ENCODE measurements at places on chromosomes 1 and 21.

DNA sequence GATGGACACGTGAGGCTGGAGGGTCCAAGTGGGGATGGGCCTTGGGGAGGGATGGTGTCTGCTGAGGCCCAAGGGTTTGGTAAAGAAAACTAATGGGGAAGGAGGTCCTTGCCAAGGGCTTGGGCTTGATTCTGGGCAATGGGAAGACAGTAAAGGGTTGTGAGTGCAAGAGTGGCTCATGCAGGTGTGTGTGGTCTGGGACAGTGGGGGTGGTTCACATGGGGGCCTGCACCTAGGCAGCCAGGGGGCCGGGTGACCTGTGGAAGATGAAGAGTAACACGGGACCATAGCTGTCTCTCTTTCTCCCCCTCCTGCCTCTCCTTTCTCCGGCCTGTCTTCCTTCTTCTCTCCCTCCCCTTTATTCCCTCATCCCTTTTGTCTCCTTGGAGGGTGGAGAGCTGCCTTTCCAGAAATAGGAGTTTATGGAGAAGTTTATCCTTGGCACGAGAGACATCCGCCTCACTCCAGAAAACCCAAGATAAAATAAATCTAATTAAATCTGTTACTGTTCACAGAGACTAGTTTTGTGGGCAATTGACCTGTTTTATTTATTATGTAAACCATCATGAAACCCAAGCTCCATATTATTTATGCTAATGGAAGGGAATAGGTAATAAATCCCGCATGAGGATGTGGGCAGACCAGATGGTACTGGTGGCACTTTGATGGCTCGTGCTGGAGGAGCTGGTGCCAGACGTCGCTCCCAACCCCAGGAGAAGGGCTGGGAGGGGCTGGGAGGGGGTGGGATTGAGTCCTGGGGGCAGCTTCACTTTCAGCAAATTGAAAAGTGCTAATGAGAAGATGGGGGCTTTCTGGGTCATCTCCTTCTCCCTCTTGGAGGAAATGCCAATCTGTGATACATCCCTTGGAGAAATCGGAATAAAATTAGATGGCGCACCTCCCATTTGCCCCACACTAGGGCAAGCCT, 272.9 kb upstream of the CSF3R start:
- DNase-seq = no peak

DNA sequence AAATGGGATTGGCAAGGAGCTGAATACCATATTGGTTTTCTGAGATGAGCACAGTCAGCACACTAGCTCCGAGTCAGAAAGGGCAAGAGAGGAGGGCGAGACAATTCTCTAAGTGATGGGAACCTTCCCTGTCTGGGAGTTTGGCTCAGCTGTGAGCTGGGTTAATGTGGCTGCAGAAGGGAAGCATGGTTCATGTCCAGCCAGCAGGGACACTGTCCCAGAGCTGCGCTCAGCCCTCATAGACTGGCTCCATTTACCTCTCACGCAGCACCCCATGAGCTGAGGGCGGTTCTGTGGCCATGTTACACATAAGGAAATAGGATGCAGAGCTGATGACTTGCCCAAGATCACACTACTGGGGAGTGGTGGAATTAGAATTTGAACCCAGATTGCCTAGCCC, 15.7 kb upstream of the CPT2 start:
- no peak for DNase-seq

GRCh38 chr1:89425056-89425455, 61.2 kb downstream of the GBP6 start:
- no peak for DNase-seq

GRCh38 chr1:223720971-223721591, 8.7 kb downstream of the CAPN2 start:
- DNase-seq = peak; percentile 91

DNA sequence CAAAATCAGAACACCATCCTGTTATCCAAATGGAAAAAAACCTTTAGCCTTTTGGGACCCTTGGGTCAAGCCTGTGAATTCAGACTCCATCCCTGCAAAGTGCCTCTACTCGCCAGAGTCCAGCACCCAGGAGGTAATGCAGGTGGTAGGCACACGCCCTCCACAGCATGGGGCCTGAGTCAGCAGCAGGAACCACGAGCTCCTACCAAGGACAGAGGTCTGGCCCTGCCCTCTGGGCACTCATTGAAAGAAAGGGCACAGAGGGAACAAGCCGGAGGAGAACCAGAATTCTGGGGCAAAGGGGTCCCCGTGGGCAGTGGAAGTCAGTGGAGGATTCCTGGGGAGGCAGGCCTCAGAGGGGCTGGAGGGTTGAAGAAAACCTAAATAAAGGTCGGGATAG, 438.1 kb downstream of the NPHP4 start:
- no peak for DNase-seq

- DNase-seq = no peak
Observed at GRCh38 chr1:247453245-247453644, 4.7 kb downstream of the OR2B11 start.

- DNase-seq = peak; percentile 48
Observed at GRCh38 chr1:101520302-101520701, 283.5 kb downstream of the S1PR1 start.

DNA sequence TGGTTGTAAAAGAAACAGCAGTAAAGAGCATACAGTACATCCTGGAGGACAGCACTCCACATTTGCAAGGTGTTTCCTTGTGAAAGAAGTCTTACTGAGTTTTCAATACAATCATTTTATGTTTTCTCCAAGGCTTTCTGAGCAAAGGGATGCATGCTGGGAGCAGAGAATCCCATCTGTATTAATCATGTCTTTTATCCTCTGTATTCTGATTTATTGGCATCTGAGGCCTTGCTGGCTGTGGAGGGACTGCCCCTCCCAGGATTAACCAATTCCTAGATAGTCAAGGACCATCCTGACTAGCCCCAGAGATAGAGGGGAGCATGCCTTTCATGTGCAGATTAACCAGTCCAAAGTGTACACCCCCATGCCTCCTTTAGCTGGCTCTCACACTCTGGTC, 476.3 kb downstream of the SIPA1L2 start:
- no peak for DNase-seq

DNA sequence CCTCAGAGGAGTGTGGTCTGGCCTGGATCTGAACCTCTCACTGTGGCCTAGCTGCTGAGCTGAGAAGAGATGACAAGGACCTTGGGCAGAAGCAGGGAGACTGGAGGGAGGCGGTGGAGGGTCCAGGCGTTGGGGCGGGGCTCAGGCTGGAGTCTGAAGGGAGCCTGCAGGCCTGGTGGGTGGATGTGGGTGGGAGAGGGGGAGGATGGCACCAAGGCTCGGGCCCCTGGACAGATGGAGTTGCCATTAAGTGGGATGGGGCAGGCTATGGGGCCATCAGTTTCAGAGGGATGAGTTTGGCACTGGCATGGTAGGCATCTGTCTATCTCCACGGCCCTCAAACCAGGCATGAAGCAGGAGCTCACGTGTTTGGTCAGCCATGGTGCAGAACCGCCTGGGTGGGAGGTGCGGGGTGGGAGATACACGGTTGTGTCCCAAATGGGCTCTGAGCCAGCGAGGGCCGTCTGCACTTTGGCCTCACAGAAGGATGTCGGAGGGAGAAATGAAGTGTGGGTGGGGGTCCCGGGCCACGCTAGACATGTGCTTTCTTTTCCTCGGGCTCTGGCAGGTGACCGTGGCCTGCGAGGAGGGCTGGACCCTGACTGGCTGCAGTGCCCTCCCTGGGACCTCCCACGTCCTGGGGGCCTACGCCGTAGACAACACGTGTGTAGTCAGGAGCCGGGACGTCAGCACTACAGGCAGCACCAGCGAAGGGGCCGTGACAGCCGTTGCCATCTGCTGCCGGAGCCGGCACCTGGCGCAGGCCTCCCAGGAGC, 23.6 kb downstream of the PCSK9 start:
- no peak for DNase-seq

DNA sequence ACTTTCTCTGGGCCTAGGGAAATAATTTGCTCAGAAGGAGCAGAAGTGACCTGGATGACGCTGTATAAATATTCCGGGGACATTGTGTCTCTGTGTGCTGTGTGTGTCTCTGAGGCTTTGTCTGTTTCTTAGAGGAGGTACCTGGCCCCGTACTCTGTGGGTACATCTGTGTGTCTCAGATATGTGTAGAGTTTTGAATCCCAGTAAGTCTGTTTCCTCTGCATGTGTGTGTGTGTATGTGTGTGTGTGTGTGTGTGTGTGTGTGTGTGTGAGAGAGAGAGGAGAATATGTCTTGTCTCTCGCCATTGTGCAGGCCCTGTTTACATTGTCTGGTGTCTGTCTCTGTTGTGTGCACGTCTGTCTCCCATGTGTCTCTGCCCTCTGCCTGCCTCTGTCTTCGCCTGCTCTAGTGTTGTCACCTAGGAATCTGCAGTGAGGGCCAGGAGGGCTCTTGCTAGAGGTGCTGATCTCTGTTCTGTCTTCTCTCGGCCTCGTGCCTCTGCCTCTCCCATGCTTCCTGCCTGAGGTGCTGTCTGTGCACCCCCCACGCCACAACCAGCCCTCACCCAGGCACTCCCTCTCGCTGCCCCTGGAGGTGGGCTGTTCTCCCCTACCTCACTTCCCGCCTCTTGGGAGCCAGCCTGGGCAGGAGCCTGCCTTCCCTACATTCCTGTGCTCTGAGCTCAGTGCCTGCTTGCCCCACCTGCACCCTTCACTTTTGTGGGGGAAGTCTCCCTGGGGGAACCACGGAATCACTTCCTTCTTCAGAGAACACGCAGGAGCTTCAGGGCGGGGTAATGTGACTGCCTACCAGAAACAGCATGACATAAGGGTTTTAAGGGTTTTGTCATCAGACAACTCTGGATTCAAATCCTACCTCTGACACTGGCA, 5.9 kb downstream of the MAP7D1 start:
- DNase-seq = peak; percentile 46

GRCh38 chr1:6815726-6816125, 30.5 kb downstream of the CAMTA1 start:
- DNase-seq = no peak

DNA sequence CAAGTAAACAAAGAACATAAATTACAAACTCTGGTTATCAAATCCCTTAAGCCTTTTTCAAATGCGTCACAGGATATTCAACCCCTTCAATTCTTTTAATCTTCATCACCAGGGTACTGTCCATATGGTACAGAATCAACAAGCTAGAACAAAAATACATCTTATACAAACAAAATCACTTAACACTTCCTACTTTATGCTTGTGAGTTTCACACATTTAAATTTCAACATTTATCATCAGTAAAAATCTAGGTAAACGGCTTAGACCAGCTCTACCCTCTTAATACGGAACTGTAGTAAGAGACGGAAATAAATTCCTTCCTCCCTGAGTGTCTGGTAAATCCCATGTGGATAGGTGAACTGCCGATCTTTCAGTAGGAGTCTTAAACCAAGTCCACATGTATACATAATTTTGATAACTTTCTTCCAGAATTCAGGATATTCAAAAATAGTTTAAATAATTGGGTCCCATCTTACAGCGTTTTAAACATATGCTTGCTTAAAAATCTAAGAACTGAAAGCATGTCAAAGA, 1.0 kb downstream of the CCDC181 start:
- no peak for DNase-seq

DNA sequence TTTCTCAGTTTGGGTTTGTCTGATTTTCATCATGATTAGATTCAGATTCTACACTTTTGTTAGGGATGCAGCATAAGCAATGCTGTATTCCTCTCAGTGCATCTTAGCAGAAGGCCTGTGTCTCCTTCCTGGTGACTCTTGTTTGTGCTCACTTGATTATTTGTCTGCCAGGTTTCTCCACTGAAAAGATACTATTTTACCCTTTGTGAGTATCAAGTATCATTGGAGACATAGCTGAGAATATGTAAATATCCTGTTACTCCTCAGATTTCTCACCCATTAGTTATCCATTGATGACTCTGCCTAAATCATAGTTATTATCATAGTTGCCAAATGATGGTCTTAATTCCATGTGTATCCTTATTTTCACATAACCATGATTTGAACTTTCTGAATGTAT, 148.5 kb downstream of the POU2F1 start:
- DNase-seq = no peak

DNA sequence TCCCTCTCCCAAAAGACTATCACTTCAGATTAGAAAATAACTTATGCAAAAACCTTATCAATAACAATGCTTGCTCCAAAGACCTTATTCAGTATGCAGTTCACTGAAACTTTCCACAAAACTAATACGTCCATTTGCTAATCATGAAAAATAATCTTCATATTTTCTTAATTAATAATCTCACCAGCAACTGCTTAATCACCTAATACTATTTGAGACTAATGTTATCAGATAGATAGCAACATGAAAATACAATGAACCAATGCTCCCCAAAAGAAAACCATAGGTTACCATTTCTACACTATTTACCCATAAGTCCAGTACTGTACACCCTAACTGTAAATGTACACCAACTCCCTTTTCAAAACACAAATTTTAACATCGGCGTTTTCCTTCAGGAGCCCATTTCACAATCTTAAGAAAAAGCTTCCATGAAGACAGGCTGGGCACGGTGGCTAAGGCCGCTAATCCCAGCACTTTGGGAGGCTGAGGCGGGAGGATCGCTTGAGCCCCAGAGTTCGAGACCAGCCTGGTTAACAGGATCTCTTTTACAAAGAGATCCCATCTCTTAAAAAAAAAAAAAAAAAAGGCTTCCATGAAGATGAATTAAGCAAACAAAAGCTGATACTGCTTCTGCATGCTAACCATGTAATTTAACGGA, 1.7 kb downstream of the GNB1 start:
- DNase-seq = no peak

GRCh38 chr1:181430015-181430885, 53.1 kb upstream of the CACNA1E start:
- DNase-seq = no peak

DNA sequence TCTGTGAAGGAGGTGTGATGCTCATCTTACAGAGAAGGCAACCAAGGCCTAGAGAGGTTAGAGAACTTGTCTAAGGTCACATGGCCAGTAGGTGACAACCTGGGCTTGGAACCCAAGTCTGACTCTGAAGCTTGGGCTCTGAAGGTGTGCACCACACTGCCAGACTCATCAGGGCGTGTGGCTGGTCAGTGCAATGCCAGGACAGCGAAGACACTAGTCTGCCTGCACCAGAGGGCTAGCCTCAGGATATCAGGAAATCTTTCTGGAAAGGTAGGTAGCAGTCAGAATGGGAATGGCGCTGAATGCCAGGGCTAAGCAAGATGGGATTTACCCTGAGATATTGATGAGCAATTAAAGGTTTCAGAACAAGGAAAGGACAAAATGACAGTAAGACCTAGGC, 34.9 kb downstream of the ELK4 start:
- no peak for DNase-seq

DNA sequence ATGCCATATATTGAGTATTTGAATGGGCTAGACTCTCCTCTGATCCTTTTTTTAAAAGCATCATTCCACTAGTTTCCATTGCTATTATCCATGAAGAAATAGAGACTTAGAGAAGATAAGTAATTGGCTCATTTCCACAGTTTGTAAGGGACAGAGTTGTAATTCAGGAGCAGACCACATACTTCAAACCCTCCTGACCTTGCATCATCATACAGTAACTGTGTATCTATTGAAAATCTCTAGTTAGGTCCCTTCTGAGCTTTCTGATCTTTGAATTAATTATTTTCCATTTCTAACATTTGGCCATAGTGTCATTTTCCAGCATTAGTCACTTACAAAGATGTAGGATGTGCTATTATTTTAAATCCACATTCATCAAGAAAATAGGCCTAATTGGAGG, 386.5 kb upstream of the ST6GALNAC5 start:
- no peak for DNase-seq

GRCh38 chr1:25028907-25029599, 99.0 kb upstream of the RUNX3 start:
- no peak for DNase-seq

GRCh38 chr1:245997471-245998258, 509.4 kb downstream of the SMYD3 start:
- DNase-seq = peak; percentile 50
